HuH-7.5 (cell line): ENCODE measurements at places on chromosomes 3 and 15.

- no peak for DNase-seq
These were observed 27.4 kb downstream of the FOXL2NB start for GRCh38 chr3:138974462-138974861.

- no peak for DNase-seq
These were observed 65.9 kb downstream of the ADAMTS9 start for GRCh38 chr3:64621726-64622395.

- no peak for DNase-seq
These were observed 199.7 kb upstream of the CHRNA7 start for GRCh38 chr15:31830591-31830990.

- no peak for DNase-seq
These were observed 13.2 kb upstream of the BCL6 start for GRCh38 chr3:187758318-187758955.

GRCh38 chr15:64762546-64762945 is 12.8 kb downstream of the RBPMS2 start:
- no peak for DNase-seq
